GM12865 (cell line): ENCODE measurements at places on chromosomes 4 and X.

GRCh38 chr4:85606505-85606904 lies 131.6 kb downstream of the ARHGAP24 start:
- no peak for DNase-seq

DNA sequence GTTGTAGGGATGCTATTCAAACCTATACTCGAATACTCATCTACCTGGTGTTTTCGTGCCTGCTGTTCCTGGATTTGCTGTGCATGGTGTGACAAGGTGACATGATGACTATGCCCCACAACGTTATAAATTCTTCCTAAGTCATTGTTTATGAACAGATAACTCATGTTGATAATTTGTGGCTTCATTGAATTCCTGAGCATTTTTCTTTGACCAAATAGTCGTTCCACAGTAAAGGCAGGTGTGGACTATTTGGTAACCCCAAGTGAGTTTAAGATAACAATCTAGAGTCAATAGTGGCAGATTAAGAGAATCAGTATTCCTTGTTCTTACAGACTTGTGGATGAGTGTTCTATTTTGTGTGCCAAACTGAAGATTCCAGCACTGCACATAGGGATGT lies 59.9 kb downstream of the SNX25 start:
- DNase-seq = no peak

GRCh38 chr4:87555773-87556619 lies 26.8 kb upstream of the SPARCL1 start:
- DNase-seq = peak; percentile 6

DNA sequence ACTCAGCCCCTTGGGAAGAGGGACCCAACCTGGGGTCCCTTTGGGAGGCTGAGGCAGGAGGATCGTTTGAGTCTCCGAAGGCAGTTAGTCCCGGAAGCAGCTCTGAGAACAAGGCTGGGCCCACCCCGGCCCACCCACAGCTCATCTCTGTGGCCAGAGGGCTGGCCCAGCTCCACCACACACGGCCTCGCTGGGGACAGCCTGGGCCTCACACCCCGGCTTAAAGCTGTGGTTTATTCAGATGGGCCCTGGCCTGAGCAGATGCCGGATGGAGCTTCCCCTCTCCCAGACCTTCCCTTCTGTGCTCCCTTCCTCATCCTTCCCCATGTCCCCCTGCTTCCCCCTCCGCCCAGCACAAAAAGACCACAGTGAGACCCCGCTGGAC lies 54.4 kb downstream of the FAM53A start:
- DNase-seq = no peak

DNA sequence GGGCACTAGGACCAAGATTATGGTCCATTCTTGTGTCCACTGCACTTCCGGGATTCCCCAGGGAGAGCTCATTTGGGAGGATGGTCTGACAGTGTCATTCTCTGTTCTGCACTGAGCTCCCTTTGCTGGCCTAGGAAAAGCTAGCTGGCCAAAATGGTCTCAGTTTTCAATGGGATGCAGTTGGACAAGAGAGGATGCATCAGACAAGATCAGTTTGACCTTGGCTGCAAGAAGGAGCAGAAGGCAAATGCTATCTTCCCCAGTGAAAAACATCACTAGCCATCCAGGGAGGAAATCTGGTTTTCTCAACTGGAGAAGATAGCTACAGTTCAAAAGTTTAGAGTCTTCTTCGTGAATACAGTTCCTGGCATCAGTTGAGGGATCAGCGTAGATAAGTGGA lies 221.1 kb downstream of the PTTG2 start:
- no peak for DNase-seq
